Testis (tissue), 5 donors: ENCODE measurements at places on chromosomes 3 and 15. TPM values are rescaled to one million over a fixed set of nuclear protein-coding genes. Genes with fewer than 3 reads are reported as not detected.

The CPLX3 gene
- polyA plus RNA-seq, result 3.6 TPM

GRCh38 chr15:49675041-49675440, 54.2 kb downstream of the DTWD1 start:
- H3K36me3 ChIP-seq, result no peaks in the 10 kb centered on the region
- H3K4me1 ChIP-seq, result no peaks in the 10 kb centered on the region

DNA sequence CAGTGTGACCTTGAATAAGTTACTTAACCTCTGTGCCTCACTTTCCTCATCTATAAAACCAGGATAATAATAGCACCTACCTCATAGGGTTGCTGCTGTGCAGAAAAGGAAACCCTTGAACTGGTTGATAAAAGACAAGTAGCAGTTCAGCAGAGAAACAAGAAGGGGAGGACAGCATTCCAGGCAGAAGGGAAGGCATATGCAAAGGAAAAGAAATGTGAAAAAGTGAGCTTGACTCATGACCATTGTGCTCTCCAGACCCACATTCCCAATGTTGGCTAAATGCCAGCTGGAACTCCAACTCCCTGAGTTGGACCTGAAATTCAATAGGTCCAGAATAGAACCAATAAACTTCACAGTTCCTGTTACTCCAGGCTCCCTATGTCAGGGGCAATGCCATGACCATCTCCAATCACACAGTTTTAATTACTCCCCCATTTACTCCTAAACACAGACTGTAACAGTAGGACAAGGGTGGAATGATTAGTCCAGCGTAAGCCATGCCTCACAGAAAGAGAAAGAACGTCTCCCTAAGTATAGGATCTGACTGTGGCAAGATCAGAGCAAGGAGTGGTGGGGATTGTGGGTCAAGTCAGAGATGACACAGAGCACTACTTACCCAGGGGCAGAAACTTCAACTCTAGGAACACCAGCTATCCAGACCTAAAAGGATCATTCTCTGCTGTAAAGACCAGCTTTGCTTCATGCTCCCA, 26.9 kb downstream of the PRKAR2A start:
- H3K27me3 ChIP-seq, result no peaks in the 10 kb centered on the region
- no peak for DNase-seq
- H3K36me3 ChIP-seq, result no peaks in the 10 kb centered on the region
- H3K27ac ChIP-seq, result no peak overlapping the region
- no peak overlapping the region for H3K4me3 ChIP-seq
- H3K4me1 ChIP-seq, result peaks cover 6% of the 10 kb centered on the region

The POMGNT2 gene
- polyA plus RNA-seq, result 38.6 TPM

DNA sequence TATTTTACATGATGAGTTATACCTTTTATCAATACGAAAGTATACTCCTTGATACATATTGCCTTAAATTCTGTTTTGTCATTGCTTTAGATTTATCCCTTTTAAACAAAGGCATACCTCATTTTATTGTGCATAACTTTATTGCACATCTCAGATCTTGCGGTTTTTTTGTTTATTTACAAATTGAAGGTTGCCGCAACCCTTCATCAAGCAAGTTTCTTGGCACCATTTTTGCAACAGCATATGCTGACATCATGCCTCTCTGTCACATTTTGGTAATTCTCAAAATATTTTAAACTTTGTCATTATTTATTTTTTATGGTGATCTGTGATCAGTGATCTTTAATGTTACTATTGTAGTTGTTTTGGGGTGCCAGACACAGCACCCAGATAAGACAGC, 20.9 kb downstream of the SNRK start:
- no peaks in the 10 kb centered on the region for H3K4me1 ChIP-seq
- no peak for DNase-seq
- H3K4me3 ChIP-seq, result no peak overlapping the region
- no peak overlapping the region for H3K27ac ChIP-seq

The LPP gene
- 135 TPM for polyA plus RNA-seq

GRCh38 chr3:12629560-12629959, 34.4 kb downstream of the RAF1 start:
- H3K27me3 ChIP-seq, result no peaks in the 10 kb centered on the region
- H3K4me1 ChIP-seq, result peaks cover 10% of the 10 kb centered on the region
- H3K27ac ChIP-seq, result no peak overlapping the region
- no peak for DNase-seq
- no peak overlapping the region for H3K4me3 ChIP-seq

The PLA2G4F gene
- polyA plus RNA-seq, result 0.15 TPM

DNA sequence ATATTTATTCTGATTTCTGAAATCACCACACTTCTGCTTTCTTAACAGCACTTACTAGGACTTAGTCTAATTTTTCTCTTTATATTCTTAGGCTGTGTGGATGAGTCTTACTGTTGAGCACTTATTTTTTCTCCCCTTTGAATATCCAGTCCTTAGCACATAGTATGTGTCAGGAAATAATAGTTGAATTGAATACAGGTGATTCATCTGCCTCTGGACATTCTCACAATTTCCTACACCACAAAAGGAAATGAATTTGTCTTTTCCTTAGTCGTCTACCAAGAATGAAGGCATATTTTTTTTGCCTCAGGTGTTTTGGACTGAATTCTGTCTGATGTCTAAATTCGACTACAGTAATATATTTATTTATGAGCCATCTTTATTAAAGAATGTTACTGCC, 204.2 kb downstream of the GHSR start:
- no peaks in the 10 kb centered on the region for H3K4me1 ChIP-seq
- no peaks in the 10 kb centered on the region for H3K27me3 ChIP-seq
